DMS79 (cell line): ENCODE measurements at places on chromosomes 7 and 10.

DNA sequence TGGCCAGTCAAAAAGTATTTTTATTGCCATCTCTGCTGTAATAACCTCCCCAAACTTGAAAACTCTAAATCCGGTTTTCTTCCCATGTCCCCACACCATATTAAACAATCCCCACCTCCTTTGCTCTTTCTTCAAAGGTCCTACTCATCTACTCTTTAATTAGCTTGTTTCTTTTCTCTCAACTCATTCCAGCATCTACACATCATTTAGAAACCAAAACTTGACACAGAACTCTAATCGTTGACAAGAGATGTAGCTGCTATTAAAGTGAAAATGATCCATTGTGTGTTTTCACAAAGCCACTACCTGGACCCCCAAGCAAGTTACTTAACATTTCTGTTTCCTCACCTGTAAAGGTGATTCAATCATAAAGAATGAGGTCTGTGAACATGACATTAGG lies 436.3 kb upstream of the NPVF start:
- no peak for DNase-seq

- no peak for DNase-seq
Measured at GRCh38 chr10:110916554-110917346, 2.2 kb downstream of the BBIP1 start.

GRCh38 chr10:3051692-3052091 lies 15.7 kb upstream of the PFKP start:
- DNase-seq = no peak

DNA sequence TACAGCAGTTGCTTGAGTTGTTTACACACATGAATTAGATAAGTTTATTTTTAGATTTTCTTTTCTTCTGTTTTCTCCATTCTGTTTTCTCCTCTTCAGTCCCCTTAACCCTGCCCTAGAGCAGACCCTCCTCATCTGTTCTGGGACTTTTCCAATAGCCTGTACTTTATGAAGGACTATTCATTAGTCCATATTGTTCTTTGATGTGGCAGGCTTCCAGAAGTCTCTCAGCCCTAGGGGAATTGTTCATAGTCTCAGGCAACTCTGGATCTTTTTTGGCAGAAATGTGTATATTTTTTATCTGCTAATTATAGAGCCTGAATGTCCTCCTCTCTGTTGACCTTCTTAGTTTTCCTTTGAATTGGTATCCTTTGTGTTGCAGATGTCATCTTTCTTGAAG lies 25.4 kb downstream of the KAT6B start:
- DNase-seq = no peak

GRCh38 chr10:64547168-64547567 lies 1026.0 kb downstream of the REEP3 start:
- no peak for DNase-seq

DNA sequence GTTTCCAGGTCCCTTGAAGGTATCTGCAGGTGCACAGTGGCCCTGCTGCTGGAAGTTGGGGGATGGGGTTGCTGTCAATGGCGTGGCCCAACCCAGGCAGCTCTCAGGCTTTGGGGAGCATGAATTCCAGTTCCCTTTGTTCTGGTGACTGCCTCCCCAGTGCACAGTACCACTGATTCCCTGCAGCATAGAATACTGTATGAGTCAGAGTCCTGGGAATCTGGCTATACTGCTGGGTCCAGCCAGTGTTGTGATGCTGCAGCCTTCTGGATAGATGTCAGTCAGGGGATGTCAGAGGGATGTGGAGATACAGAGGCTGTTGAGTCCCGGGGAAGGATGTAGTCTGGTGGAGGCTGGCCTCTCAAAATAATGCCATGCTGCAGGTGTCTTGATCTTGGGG lies 99.3 kb downstream of the LANCL2 start:
- no peak for DNase-seq
